ENCODE measurements at places on chromosomes 2 and 18.
A peak's percentile ranks its signal among the peaks of the same experiment; 100 is the strongest.

- DNase-seq: no peak
These were observed 957.1 kb upstream of the CHAC2 start for GRCh38 chr2:52810460-52810859.

GRCh38 chr2:216849987-216850386 lies 9.9 kb downstream of the TNP1 start:
- no peak for DNase-seq

GRCh38 chr2:71925268-71926088 lies 222.2 kb downstream of the CYP26B1 start:
- DNase-seq: no peak

- no peak for DNase-seq
These were observed 663.7 kb upstream of the LRATD1 start for GRCh38 chr2:13968811-13969210.

GRCh38 chr2:236654496-236654895 lies 84.9 kb downstream of the ACKR3 start:
- no peak for DNase-seq

DNA sequence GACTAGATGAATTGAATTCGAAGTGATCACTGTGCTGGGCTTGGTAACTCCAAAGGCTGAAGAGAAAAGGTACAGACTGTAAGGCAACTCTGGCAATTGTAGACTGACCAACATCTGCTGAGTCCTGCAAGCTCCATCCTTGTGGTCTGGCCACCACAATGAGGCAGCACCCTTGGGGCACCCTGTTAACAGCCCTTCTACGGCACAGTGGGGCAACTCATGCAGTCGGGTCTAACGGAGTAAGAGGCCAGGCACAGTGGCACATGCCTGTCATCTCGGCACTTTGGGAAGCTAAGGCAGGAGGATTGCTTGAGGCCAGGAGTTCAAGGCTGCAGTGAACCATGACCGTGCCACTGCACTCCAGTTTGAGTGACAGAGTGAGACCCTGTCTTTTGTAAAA lies 126.8 kb downstream of the ZAP70 start:
- no peak for DNase-seq

- no peak for DNase-seq
These were observed 20.5 kb downstream of the ANKRD62 start for GRCh38 chr18:12113999-12114646.

DNA sequence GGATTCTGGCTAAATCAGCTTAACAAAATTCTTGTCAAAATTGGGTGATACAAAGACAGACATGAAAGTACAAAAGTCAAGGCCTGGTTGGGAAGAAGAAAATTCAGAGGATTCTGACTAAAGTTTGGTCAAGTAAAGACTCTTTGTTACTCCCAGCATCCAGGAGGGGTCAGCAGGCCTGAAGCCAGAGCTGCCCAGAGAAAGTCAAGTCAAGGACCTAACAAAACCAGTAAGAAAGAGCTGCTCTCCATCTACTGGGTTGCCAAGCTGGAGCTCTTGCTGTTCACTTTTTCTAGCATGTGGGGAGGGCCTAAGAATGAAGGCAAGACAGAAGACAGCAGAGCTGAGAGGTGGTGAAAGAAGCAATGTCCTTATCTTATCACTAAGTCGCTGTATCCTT lies 143.3 kb downstream of the C1D start:
- DNase-seq: no peak

GRCh38 chr2:56130463-56131070 lies 53.2 kb upstream of the CCDC85A start:
- peak; percentile 21 for DNase-seq

GRCh38 chr18:22346953-22347605 lies 70.6 kb downstream of the CTAGE1 start:
- no peak for DNase-seq

- DNase-seq: no peak
These were observed 184.3 kb downstream of the GULP1 start for GRCh38 chr2:188475945-188476344.
